ENCODE measurements at places on chromosomes 1 and 21.
A peak's percentile ranks its signal among the peaks of the same experiment; 100 is the strongest.

GRCh38 chr1:8441426-8441825 lies 123.5 kb downstream of the SLC45A1 start:
- DNase-seq: no peak

- no peak for DNase-seq
These were observed 2.4 kb downstream of the MCL1 start for GRCh38 chr1:150576794-150577556.

GRCh38 chr1:155128755-155129473 lies 1.2 kb downstream of the EFNA1 start:
- no peak for DNase-seq

GRCh38 chr1:228510803-228511413 lies 23.7 kb downstream of the RNF187 start:
- DNase-seq: no peak

GRCh38 chr1:221804303-221804702 lies 62.4 kb upstream of the DUSP10 start:
- no peak for DNase-seq

GRCh38 chr1:57599236-57599994 lies 175.6 kb upstream of the DAB1 start:
- DNase-seq: no peak

GRCh38 chr21:45163413-45164123 lies 89.2 kb downstream of the ADARB1 start:
- DNase-seq: no peak

DNA sequence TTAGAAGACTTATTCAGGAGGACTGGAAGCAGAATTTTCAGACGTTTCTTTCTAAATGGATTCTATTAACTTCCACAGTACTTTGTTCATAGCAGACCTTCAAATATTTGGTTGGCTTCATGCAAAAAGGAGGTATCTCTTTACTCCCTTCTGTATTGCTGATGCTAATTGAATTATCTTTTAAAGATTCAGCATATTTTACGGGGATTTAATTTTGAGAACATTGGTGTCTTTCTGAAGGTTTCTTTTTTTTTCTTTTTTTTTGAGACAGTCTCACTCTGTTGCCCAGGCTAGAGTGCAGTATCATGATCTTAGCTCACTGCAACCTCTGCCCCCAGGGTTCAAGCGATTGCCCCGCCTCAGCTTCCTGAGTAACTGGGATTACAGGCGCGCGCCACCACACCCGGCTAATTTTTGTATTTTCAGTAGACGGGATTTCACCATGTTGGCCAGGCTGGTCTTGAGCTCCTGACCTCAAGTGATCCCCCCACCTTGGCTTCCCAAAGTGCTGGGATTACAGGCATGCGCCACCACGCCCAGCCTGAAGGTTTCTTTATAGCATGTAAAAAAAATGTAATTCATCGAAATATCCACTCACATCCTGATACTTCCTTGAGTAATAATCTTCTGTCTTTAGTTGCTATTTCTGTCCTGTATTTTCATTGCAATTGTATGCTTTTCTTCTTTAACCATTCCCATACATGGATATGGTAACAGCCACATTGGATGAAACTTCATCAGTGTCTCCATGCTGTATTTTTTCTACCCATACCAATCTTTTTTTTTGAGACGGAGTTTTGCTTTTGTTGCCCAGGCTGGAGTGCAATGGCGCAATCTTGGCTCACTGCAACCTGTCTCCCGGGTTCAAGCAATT lies 14.5 kb downstream of the CNST start:
- DNase-seq: no peak

DNA sequence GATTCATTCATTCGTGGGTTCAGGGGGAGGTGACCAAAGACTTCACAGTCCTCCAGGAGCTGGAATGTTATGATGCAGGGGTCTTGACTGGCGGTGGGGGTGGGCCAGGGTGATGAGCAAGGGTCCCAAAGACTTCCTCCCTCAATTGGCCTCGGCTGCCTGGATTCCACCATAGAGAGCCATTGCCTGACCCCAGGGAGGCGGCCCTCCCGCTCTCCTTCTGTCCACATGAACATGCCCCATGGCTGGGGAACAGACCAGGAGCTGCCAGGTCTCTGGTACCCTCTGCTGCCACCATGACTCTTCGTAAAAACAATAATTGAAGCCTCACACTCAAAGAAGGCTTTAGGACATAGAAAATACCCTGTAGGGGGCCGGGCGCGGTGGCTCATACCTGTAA lies 102.5 kb upstream of the CASZ1 start:
- DNase-seq: no peak

DNA sequence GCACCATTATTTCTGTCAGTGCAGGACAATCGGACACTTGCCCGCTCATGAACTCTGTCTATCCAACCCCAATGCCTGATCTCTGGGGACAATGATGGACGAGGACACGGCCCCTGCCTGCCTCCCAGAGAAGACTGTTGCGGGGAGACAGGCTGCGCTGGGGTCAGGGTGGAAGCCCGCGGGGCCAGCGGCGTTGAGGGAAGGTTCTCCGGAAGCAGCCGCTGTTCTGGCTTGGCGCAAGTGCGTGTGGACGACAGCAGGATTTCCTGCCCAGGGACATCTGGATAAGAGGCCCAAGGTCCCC lies 18.8 kb downstream of the RHBG start:
- no peak for DNase-seq

DNA sequence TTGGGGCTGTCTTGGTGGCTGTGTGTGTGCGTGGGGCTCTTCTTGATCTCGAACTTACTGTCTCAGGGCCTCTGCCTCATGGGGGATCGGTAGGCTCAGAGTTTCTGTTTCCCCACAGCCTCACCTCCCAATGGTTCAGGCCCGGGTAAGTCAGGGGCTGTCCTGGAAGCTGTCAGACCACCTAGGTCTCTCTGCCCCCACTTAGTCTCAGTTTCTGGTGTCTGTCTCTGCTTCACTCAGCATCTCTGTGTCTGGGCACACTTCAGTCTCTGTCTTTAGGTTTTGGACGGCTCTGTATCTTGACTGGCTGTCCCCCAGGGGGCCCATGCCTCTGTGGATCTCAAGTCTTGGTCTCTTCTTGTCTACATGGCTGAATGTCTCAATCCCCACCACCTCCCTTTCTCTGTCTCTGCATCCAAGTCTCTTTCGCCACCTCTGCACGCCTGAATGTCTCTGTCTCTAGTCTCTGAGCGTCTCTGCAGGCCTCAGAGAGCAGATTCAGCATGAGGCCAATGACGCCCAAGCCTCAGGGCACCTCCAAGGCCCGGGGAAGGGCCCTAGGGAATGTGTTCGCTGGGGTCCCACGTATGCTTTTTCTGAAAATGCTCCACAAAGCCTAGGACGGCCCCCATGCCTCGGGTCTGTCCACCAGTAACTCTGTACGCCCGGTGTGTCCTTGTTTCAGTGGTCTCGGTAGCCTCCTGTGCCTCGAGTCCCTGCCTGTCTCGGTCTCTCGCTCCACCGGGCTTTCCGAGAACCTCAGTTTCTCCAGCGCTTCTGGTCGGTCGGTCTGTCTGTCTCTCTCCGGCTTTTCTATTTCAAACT lies 818 bp downstream of the FHL3 start:
- DNase-seq: peak; percentile 40

DNA sequence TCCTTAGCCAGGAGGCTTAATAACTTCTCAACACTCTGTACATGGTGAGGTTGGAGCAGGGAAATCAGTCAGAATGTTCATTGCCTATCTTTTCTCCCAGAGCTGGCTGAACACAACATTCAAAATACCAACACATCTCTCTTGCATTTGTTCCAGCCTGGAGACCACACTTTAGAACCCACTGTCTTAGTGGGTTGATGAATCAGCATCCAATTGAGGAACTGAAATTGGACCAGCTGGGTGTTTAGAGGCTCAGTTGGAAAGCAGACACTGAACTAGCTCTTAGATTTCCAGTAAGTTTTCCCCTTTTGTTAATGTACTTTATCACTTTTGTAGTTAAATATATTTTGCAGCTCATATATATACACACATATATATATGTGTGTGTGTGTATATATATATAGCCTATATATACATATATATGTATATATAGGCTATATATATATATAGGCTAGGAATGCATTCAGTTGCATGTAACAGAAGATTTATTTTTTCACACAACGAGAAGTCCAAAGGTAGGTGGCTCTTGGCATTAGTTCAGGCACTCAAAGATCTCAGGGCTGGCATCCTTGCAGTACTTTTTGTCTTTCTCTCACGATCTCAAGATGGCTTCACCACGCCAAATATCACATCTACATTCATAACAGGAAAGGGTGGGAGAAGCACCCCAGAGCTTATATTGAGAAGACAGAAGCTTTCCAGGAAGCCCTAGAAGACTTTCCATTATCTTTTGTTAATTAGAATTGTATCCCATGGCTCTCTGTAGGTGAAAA lies 35.0 kb upstream of the HUNK start:
- DNase-seq: no peak

DNA sequence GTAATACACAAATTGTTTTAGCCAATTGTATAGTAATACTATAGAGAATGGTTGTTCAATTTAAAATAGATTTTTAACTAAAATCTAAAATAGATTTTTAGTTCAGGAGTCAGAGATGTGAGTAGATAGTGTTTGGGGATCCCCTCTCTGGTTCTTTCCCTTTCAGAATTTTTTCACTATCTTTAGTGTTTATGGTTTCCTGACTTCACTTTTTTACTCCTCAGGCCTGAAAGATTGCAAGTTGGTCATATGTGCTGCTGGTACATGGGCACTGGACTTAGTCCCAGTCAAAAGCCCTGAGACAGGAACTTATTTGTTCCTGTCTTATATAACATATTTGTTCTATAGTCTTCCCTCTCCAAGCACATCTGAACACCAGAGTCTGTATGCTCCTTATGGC lies 96.8 kb upstream of the ATP1B1 start:
- no peak for DNase-seq

GRCh38 chr1:209720326-209720725 lies 15.7 kb downstream of the HSD11B1 start:
- DNase-seq: no peak

DNA sequence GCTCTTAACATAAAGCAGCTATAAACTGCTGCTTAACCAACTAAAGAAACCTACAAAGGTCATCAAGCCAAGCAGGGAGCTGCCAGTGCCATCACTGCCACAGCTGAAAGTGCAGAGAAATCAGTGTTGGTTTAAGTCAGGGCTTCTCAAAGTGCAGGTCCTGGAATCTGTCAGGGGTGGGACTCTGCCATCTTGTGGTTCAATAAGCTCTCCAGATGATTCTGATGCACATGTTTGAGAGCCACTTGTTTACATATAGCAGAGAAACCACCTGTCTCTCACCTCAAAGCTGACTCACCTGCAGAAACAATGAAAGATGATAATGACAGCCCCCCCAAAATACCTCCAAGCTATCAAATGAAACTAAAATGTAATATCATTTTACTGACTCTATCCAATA lies 49.3 kb downstream of the SH3GLB1 start:
- DNase-seq: no peak

DNA sequence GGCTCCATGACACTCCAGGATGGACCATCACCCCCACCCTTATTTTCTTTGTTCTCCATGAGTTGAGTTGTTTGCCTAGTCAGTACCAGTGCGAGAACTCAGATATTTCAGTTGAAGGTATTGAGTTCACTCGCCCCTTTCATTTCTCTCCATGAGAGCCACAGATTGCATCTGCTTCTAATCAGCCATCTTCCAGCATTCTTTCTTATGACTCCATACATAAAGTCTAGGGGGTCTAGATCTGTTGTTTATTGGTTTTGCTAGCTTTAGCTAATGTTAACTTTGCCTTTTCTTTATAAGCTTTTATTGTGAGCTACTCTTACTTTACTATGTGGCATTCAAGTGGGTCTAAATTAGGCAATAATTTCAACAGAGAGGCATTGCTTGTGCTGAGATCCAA lies 71.6 kb upstream of the PDC start:
- DNase-seq: no peak

GRCh38 chr1:213693864-213694263 lies 293.9 kb upstream of the PROX1 start:
- no peak for DNase-seq

DNA sequence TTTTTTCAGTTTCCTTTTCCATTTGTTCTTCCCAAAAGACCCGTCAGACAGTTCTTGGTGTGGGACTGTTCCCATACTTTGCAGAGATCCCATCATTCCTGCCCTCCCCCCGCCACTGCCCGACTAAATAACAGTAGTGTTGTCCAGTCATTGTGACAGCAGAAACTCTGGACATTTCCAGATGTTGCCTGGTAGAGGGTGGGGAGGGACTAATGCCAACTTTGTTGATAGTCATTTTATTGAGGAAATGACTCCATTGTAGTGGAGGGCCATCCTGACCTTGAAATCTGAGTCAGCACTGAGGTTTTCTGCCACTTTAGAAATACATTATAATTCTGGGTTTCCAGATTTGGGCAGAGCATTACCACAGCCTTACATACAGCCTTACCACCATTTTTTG lies 85.4 kb downstream of the CEP350 start:
- DNase-seq: no peak

DNA sequence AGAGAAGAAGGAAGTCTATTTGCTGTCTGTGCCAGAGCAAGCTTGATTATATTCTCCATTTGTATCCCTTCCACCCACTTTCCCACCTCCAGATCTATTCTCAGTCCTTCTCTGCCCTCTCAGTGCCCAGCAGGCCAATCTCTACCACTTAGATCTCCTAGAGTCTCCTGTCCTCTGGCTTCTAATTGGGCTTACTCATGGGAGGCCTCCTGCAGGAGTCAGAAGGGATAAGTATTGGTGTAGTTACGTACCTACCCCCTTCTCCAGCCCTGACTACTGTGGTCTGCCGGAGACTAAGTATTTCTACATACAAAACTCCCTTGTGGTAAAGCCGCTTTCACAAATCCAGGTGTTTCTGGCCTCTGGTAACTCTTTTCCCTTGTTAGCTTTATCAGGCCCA lies 221.2 kb downstream of the PTGER3 start:
- no peak for DNase-seq

DNA sequence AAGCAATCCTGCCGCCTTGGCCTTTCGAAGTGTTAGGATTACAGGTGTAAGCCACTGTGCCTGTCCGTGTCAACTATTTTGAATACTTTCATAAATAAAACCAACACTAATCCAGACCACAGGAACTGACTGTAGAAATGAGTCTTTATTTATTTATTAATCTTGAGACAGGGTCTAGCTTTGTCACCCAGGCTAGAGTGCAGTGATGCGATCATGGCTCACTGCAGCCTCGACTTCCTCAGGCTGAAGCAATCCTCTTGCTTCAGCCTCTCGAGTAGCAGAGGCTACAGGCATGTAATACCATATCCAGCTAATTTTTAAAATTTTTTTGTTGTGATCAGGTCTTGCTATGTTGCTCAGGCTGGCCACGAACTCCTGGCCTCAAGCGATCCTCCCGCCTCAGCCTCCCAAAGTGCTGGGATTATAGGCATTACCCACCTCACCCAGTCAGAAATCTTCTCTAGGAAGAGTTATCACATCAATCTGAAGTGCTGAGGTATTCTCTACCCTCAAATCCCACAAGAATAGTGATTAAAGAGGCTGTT lies 21.7 kb upstream of the CPLANE2 start:
- no peak for DNase-seq

DNA sequence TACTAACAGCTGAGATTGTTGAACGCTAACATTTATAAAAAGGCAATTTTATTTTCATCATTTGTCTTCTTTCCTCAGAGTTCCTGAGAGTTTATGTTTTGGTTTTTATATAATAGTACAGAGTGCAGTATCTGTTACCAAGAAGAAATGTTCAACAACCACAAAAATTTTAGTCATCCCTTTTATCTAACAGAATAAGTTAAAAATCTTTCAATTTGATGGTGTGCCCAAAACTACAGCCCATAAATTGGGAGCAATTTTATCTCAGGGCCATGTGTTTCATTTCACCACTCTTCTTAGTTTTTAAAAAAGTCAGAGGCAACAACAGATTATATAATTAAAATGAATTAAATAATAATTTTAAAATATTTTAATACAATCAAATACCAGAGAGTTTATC lies 37.1 kb downstream of the NEXN start:
- no peak for DNase-seq
